Body of pancreas (tissue), 4 donors: ENCODE measurements at places on chromosomes 13 and 19.

DNA sequence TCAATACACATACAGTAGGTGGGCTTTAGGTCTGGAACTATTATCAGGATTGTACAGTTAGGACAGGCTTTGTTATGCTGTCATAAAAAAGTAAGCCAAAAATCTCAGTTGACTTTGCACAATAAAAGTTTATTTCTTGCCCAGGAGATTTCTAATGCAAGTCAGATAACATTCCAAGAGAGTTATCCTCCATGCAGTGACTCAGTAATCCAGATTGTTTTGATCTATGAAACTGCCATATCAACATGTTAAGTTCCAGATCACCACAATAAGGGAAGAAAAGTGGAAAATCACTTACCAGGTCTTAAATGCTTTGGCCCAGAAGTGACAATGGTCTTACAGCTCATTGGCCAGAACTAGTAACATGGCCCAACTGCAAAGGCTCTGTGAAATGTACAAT is 636.2 kb upstream of the KLF12 start:
- DNase-seq, result no peak

- peak; percentile 93 for DNase-seq
Measured at GRCh38 chr13:30071969-30072817, 221.8 kb upstream of the UBL3 start.

GRCh38 chr19:33032218-33032781 is 32.4 kb downstream of the RHPN2 start:
- no peak for DNase-seq

GRCh38 chr19:38648769-38649304 is 1.4 kb downstream of the ACTN4 start:
- DNase-seq, result no peak

GRCh38 chr13:107712145-107712860 is 503.0 kb downstream of the LIG4 start:
- DNase-seq, result no peak

DNA sequence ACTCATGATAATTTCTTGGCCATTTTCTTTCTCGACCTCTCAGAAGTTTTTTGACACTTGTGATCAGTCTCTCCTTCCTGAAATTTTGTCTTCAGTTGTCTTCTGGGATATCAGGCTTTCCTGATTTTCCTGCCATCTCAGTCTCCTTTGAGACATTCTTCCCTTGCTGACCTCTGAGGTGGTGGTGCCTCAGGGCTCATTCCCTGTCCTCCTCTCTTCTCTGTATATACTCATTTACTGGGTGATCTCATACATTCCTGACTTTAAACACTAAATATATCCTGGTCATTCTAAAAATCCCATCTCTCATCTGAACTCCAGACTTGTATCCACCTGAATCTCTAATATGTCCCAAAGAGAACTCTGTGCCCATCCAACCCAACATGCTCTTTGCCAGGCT is 31.3 kb upstream of the STARD13 start:
- DNase-seq, result no peak

- peak; percentile 91 for DNase-seq
Measured at GRCh38 chr19:46697204-46697960, 19.5 kb downstream of the PRKD2 start.

DNA sequence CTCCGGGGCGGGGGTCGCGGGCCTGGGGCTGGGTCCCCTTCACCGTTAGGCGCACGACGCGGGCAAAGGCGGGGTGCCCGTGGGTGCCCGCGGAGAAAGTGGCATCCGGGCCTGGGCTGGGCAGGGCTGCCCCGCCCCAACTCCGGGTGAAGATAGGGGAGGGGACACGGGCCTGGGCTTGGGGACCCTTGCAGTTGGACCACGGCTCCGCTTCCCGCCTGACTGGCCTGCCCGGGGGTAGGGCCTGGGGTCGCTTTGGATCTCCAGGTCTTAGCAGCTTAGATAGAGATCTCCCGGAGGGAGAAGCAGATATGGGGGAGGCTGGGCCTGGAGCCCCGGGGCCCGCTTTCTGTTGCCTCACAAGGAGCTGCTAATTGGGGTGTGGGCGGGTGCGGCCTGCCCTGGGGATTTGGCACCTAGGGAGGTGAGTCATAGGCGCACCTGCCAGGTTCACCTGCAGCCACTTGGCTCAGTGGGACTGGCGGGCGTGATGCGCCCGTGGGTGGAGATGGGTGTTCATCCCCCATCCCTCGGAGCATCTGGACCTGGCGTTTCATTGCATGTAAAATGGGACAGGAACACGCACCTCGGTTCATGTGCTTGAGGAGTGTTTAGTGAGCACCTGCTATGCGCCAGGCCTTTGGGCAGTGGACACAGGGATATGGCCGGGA is 585 bp downstream of the MAP1S start:
- peak; percentile 79 for DNase-seq

DNA sequence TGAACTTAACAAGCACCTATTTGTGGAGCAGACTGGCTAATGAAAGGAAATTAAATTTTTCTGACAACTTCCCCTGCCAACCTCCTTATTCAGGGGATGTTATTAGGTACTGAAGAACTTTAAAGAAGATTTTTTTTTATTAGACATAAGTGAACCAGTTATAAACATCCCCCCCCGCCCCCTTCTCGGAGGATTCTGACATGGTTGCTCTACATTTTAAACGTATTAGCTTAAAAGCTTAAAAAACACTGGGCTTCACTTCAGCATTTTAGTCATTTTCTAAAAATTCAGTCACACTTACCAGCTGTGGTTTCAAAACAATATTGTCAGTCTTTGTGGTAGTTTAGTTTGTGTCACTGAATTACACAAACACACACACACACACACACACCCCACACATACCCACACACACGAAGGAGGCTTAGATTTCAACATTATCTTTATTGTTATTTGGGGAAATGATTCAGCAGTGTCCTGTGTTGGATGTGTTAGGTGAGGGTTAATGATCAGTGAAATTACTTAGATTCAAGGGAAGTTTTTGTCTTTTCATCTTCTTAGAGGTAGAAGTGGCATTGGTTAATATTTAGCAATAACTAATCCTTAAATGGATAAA is 145.7 kb downstream of the PCCA start:
- no peak for DNase-seq

DNA sequence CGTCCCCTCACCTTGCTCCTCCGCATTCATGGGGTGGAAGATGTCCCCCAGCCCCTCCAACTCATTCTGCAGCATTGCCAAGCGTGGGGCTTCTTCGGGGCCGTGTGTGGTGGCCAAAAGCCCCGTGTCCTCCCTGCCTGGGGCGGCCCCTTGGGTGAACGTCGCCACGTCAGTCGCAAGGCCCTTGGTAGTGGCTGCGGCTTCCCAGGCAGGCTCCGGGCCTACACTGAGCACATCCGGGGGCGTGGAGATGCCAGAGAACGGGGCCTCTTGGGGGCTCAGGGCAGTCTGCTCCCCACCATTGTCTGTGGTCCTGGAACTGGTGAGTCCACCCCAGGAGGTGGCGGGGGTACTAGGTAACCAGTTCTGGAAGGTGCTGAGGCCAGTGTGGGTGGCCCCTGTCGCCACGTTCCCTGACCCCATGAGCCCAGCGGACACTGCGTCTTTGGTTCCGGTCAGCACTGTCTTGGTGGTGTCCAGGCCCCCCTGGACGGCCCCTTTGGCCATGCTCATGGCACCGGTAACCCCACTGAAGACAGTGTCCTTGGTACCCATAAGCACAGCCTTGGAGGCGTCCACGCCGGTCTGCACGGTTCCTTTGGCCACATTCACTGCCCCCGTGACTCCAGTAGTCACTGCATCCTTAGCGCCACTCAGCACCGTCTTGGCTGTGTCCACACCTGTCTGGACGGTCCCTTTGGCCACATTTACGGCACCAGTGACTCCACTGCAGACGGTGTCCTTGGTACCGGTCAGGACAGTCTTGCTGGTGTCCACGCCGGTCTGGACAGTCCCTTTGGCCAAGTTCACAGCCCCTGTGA is 7.6 kb downstream of the PLIN4 start:
- no peak for DNase-seq

DNA sequence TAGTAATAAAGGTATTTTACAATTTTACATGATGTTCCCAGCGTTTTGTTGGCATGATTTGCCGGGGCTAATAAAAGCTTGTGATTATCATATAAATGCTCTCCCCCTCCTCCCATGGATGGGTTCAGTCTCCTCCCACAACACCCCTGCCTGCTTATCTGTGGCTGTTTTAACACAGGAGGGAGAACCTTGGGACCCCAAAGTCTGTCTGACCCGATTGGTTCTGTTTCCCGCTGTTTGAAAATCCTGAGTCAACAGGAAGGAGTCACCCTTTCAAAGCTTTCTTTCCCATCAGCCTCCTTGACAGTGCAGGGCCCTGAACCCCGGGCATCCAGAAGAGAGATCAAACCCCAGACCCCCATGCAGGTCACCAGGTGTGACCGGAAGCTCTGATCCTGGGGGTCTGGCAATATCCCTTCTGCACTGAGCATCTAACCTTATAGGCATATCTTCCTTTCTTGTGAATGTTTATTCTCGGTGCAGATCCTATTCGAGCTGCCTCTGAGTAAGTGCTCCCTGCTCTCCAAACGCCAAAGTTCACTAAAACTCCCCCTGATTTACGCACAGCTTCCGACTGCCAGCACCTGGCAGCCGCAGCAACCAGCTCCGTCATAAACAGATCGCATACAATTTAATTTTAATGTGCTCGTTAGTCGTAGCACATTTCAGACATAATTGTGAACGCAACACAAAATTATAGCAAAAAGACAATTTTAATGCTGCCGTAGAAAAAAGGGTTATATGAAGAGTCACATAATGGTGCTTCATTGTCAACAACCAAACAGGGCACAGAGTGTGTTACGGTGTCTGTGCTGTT is 74.8 kb downstream of the TSHZ3 start:
- DNase-seq, result no peak

DNA sequence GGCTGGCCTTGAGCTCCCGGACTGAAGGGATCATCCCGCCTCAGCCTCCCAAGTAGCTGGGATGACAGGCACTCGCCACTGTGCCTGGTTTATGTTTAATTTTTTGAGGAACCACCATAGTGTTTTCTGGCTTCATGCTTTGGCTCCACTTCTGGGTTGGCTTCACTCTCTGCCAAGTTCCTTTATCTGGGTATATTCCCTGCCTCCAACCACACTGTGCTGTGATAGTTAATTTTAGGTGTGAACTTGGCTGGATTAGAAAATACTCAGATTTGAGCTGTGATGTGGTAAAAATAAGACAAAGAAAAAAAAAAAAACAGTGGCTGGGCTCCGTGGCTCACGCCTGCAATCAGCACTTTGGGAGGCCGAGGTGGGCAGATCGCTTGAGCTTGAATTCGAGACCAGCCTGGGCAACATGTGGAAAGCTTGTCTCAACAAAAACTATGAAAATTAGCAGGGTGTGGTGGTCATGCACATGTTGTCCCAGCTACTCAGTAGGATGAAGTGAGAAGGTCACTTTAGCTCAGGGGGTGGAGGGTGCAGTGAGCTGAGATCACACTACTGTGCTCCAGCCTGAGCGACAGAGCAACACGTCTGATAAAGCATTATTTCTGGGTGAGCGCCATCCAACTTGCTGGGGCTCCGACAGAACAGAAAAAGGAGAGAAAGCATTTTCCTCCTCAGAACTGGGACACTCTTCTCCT is 7.5 kb upstream of the ILF3 start:
- DNase-seq, result no peak

GRCh38 chr13:105474983-105475610 is 1060.4 kb downstream of the EFNB2 start:
- DNase-seq, result no peak

DNA sequence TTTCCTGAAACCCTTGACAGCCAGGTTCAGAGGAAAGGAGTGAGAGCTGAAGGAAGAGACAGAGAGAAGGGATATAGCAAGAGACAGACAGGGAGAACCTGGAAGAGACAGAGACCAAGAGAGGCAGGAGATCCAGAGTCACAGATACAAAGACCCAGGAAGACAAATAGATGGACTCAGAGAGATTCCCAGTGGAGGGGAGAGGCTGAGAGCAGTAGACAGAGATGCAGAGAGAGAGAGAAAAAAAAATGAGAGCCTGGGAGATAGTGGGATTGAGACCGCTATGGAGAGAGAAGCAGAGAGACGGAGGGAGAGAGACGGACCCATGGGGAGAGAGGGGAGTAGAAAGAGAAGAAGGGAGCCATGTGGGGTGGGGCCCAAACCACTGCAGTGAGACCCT is 763 bp downstream of the FXYD7 start:
- DNase-seq, result no peak
